Eye (tissue), 1 donor: ENCODE measurements at places on chromosomes 11 and 22.

DNA sequence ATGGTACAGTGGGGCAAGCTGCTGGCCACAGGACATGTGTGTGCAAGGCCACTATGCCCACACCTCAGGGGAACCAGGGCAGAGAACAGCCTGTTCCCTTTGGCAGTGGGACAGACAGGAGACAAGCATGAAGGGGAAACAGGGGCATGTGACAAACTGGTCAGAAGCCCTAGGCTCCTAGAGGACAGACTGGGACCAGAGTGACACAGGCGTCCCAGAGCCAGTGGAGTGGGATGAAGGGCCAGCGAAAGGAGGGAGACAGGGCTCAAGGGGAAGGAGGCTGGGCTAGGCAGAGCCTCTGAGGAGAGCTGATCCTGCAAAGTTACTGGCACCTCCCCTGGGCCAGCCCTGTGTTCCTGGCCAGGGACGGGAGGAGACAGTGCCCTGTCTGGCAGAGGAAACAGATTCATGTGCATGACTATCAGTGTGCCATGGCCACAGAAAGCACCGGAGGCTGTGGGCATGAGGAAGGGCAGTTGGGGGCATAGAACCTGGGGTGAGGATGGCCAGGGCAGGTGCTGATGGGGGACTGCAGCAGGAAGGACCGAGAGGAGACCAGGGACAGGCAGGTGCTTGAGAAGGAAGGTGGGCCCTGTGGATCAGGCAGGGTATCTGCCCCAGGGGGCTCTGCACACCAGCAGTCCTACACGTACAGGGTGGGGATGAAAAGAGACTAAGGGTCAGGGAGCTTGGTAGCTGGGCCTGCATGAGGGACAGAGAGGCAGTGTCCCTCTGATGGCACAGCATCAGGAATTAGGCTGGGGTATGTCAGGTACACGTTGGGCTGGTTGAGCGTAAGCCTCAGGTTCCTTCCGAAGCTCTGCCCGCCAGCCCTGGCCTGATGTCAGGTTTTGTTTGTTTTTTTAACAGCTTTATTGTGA, 9.8 kb downstream of the DERL3 start:
- DNase-seq = no peak

- no peak for DNase-seq
Measured at GRCh38 chr11:332651-333480, 12.2 kb upstream of the IFITM3 start.

DNA sequence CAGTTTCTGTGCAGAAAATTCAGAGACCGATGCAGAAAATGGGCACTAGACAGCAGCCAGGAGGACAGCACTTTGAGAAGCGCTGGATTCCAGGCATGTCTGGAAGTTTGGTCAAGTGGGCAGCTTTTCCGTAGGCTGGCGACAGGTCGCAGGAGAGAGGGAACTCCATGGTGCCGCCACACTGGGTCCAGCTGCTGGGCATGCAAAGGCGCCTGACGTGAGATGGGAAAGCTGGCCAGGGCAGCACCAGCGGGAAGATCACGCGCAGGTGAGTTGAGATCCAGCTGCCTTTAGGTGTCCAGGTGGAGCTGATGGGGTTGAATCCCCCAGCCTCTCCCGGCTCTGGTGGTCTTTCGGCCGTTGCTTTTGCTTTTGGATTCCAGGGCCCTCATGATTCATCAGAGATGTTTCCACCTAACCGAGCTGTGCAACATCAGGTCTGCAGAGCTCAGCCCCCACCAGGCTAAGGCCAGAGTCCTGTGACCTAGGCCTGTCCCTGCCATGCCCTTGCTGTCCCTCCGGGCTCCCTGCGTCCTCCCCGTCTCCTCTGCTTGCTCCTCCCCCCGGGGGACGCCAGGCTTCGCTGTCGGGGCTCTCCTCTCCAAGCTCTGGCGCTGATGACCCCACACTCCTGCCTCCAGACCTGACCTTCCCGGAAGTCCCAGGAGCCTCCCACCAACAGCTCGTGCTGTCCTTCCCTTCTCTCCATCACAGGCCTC, 1001.7 kb downstream of the BRD1 start:
- no peak for DNase-seq

DNA sequence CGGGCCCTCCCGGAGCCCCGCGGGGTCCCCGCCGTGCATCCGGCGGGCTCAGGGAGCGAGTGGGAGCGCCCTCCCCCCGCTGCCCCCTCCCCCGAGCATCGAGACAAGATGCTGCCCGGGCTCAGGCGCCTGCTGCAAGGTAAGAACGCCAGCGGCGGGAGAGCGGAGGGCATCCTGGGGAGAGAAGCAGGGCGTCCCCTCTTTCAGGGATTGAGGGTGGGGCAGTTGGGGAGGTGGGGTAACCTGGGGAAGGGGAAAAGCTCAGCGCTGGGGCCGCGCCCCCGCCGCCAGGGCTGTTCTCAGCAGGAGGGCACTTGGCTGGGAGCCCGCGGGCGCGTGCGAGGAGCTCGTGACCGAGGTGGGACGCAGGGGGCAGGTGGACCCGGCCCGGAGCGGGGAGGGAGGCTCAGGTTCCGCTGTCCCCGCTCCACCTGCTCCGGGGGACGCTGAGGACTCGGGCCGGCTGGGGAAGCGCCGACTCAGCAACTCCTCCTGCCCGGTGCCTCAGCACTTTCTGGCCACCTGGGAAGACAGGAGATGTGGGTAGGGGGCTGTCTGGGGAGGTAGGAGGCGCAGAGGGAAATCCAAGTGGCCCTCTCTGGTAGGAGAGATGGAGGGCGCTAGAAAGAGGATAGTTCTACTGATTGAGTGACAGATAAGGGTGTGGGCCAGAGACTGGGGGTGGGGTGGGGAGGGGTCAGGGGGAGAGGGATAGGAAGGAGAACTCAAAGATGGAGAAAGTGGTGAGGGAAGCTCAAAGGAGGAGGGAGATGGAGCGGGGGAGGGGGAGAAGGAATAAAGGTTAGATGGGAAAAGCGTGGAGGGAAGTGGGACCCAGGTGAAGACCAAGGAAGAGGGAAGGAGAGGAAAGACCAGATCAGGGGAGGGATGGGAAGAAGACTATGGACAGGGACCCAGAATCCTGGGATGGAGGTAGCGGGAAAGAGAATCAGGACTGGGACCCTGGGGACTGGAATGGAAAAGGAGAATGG, 726 bp downstream of the RTN4RL2 start:
- peak; percentile 41 for DNase-seq

DNA sequence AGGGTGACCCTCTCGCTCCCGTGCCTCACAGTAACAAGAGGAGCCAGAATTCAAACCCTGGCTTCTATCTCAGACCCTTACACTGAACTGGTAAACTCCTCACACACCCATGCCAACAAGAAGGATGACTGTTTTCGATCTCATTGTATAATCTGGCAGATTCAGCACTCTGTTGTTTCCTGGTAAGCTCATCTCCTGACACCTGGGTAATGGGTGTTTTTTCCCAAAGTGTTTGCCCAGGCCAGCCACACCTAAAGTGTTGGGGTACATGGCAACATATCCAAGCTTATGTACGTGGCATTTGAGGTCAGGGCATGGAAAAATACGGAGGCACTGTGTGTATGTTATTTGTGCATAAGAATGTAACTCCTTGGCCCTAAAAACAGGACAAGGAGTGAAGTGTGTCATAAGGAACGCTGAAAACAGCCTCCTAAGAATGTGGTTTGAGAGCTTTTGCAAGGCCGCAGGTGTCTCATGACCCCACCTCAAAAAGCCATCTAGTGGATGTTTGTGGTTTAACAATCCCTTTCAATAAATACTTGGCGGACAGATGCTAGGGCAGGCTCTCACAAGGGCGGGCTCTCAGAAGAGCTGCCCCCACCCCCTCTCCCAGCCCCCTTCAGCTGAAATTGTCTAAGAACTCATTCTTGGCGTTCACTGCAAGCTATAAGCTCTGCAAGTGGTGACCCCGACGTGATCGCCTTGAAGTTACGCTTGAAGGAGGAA, at the start of gene MS4A15:
MS4A15 (plus strand) TSS at position 561 of the 726 bp plus-strand sequence. CDS start 6,867 bp downstream, outside the sequence.
- no peak for DNase-seq

DNA sequence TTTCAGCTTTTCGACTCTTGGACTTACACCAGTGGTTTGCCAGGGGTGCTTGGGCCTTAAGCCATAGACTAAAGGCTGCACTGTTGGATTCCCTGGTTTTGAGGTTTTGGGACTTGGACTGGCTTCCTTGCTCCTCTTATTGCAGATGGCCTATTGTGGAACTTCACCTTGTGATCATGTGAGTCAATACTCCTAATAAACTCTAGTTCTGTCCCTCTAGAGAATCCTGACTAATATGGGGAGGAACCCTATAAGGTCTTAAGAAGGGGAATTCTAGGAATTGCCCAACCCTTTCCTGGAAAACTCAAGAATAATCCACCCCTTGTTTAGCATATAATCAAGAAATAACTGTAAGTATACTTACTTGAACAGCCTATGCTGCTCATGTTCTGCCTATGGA, 491.8 kb downstream of the TMEM135 start:
- DNase-seq = no peak

- DNase-seq = no peak
Measured at GRCh38 chr11:15985127-15985859, 371.1 kb downstream of the SOX6 start.

GRCh38 chr22:17370026-17370765, 936 bp downstream of the CECR2 start:
- no peak for DNase-seq

DNA sequence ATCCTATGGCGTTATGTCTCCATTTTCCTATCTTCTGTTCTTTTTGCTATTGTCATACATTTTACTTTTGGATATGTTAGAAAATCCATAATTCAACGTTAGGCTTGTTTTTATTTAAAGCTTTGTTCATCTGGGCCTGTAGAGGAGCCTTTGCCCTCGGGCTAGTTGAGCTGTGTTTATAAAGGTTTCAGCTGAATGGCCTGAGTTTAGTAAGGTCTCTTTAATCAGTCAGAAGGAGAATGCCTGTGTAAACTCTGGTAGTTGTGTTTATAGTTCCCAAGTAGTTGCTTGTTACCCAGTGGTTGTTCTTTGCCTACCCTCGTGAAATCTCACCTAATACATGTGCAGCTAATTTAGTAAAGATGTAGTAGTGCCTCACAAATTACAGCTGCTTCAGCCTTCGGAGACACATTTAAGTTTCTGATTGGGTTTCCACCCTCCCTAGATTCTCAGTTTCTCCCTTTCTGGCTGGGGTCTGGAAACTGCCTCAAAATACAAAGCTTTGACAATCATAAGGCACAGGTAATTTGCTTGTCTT, 33.1 kb downstream of the MTMR3 start:
- DNase-seq = no peak

GRCh38 chr11:120217941-120218694, 7.3 kb downstream of the OAF start:
- peak; percentile 47 for DNase-seq

- no peak for DNase-seq
Measured at GRCh38 chr11:84097186-84097585, 811.0 kb upstream of the CCDC90B start.
